Stimulated activated CD4-positive, alpha-beta T cell treated with anti-CD3 and anti-CD28 coated beads, Interleukin-4, amount 100 ng/mL, for 4 hours (primary cell): ENCODE measurements at places on chromosomes 6 and 20.

GRCh38 chr20:62603021-62603906 is 39.0 kb upstream of the SLCO4A1 start:
- DNase-seq: no peak

DNA sequence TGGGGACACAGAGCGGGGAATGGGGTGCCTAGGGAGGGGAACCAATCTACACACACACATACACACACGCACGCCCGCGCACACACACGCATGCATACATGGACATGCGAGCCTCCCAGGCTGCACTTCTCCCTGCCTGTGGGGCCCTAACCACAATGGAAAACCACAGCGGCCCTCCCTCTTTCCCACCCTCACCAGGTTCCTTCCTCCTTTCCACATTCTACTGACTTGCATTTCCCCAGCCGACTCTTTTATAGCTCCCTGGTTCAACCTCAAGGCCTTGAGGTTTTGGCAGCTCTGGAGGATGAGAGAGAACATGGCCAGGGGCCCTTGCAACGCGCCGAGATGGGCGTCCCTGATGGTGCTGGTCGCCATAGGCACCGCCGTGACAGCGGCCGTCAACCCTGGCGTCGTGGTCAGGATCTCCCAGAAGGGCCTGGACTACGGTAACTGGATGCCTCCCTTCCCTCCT is at the start of gene BPI:
Gene BPI, plus strand, starts transcription at position 249 of the 472 bp plus-strand sequence. Its CDS starts 68 bp downstream, at position 317.
- DNase-seq: no peak

- DNase-seq: no peak
These were observed 12.1 kb upstream of the RAMACL start for GRCh38 chr6:166598441-166599138.

GRCh38 chr20:7159903-7160302 is 392.4 kb downstream of the BMP2 start:
- no peak for DNase-seq

DNA sequence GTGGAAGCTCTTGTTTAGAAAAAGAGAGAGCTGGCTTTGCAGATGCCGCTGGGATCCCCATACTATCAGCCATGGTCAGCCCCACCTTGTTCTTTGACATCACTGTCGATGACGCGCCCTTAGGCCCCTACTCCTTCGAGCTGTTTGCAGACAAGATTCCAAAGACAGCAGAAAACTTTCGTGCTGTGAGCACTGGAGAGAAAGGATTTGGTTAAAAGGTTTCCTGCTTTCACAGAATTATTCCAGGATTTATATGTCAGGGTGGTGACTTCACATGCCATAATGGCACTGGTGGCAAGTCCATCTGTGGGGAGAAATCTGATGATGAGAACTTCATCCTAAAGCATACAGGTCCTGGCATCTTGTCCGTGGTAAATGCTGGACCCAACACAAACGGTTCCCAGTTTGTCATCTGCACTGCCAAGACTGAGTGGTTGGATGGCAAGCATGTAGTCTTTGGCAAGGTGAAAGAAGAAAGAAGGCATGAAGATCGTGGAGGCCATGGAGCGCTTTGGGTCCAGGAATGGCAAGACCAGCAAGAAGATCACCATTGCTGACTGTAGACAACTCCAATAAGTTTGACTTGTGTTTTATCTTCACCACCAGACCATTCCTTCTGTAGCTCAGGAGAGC is 2.4 kb upstream of the BLCAP start:
- no peak for DNase-seq

- no peak for DNase-seq
These were observed 2.7 kb downstream of the FOXC1 start for GRCh38 chr6:1612299-1612973.

DNA sequence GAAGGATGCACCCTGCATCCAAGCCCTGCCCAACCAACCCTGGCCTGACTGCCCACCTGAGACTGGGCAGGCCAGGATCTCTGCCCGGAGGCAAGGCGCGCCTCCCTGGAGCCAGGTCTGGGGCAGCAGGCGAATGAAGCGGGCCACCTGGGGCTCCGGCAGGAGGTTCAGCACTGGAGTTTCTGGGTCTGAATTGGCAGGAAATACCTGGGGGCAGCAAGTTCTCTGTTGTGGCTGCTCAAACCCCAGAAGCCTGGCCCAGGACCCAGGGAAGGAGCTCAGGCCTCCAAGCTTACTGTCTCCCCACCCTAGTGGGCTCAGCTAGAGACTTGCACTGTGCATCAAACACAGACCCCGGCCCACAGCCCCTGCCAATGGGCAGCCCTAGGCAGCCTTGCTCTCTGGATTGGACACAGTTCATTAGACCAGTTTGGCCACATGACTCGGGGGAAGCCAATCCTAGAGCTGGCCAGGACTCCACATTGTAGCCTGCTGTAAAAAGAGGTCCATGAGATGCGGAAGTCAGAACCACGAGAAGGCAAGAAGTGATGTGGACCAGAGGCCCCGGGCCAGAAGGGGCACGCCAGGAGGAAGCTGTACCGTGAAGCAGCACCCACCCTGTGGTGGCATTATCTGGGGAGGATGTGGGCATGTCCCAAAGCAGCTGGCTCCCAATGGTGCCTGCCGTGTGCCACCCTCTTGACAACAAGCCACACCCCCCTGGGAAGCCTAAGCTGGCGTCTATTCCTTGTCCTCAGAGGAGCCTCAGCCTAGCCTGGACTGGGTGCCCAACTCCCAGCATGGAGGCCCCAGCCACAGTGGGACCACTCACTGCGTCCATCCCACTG is 3.1 kb downstream of the CPXM1 start:
- DNase-seq: no peak

DNA sequence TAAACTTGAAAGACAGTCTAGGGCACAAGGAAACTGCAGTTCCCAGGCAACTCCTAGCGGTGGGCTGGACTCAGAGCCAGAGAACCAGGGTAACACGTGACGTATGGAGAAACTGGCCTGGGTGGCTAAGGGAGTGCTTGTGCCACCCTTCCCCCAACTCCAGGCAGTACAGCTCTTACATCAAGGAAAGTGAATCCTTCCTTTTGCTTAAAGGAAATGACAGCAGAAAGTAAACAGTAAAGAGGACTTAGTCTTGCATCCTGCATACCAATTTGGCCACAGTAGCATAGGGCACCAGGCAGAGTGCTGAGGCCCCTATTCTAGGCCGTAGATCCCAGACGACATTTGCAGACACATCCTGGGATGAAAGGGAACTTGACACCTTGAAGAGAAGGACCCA is 322.8 kb downstream of the CD109 start:
- no peak for DNase-seq
